Right hindlimb (tissue), 1 donor: ENCODE measurements at places on chromosomes 2 and 18.

DNA sequence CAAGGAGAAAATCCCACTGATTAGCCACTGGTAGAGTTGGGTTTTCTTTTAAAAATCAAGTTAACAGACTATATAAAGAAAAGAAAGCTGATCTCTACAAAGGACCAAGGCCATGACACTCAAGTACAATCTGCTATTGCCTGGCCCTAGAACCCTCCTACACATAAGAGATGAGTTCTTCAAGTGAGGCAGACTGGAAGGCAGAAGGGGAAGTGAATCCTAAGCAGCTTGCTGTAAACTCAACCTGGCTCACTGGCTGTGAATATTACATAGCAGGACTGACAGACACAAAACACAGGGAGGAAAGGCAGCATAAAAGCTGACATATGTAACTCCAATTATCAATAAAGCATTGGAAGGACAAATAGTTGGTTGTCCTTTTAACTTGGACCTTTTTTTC lies 65.4 kb downstream of the TRIP12 start:
- no peak for DNase-seq

GRCh38 chr2:17373041-17373440 lies 145.2 kb downstream of the RAD51AP2 start:
- no peak for DNase-seq

GRCh38 chr2:125405816-125406215 lies 1250.1 kb upstream of the GYPC start:
- peak; percentile 30 for DNase-seq

DNA sequence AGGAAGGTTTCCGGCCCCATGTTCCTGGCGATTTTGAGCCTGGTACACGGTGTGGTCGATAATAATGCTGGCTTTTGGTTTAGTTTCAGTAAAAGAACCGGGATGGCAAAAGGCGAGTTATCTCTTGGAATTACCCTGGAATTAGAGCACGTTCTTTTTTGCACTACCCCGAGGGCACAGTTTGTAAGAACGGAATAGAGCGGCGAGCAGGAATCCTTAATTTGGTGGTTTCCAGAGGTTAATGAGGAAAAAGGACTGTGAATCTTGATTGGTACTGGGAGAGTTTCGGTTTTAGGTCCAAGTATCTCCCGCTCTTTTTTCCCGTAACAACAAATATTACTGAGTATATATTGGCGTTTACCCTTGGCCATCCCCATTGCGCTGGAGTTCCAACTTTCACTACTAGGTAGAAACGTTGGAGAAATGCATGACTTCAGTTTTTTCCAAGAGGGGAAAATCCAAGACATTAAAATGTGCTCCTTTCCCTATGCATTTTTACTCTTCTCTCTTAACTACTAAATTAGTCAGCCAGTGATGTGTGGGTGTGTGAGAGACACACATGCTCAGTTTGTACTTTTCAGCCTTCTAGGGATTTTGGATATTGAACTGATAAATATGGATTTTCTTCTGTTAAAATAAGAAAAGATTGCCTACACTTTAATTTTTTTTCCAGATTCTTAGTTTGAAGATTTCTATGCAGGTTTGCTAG lies 160.8 kb downstream of the AGPS start:
- DNase-seq = no peak

GRCh38 chr2:5409898-5410381 lies 282.2 kb upstream of the SOX11 start:
- DNase-seq = no peak

GRCh38 chr18:25457126-25457525 lies 105.2 kb upstream of the ZNF521 start:
- no peak for DNase-seq

- no peak for DNase-seq
Measured at GRCh38 chr2:28713577-28714298, 37.9 kb upstream of the PPP1CB start.

DNA sequence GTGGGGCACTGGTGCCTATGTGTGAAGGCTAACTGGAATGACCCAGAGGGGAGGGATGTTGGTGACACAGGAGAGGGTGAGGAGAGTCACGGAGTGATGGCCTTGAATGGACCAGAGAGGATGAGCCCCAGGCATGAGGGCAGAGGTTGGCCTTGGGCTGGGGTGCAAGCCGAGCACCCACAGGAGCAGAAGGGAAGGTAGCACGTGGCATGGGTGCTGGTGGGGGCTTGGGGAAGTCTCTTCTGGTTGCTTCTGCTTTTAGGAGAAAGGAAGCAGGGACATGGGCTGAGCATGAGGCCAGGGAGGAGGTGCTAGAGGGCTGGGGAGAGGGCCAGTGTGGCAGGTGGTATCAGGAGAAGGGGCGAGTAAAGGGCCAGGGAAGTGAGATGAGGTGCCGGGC lies 183.8 kb downstream of the DYSF start:
- DNase-seq = no peak

DNA sequence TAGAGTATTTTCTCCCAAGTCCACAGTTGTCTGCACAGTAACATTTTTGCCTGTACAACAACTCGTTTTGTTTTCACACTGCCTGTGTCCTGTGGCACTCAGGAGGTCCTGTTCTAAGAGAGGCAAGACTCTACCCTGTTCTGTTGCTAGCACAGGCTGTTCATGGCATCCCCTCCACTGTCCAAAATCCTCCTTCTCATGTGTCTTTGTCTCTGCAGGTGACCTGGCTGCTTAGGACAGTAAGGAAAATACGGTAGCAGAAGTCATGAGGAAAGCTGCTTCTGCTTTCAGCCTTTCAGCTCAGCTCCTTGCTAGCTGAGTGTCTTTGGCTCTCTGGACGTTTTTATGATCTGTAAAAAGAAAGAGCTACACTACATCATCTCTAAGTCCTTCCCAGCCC lies 205.9 kb downstream of the C1D start:
- DNase-seq = no peak

GRCh38 chr2:200159357-200159707 lies 147.2 kb upstream of the SPATS2L start:
- no peak for DNase-seq

DNA sequence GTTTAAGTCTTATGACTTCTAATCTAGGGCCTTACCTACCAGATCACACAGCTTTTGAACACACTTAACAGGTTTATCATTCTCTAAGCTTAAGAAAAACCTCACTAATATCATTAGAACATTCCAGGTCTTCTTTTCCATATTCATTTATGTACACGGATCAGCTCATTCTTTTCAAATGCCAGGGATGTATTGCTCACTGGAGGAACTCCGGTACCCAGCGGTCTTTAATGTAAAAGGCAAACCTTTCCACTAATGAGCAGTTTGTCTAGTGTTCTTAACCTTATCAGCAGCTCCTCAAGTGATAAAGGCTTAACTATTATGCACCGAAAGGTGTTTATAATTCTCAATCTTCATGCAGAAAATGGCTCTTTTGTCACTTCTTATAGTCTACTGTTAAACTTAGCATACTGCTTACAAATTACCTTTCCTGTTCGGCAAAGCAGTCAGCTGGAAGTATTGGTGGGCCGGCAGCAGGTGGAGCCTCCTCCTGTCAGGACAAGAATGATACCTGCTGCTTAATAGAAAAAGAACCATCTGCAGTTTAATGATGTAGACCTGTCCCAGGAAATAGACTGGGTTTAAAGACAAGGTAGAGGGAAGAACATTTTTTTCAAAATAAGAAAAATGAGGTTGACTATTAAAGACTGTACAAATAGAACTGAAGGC lies 142.7 kb downstream of the FIGN start:
- no peak for DNase-seq

- no peak for DNase-seq
Measured at GRCh38 chr18:41155910-41156851, 798.9 kb upstream of the PIK3C3 start.

GRCh38 chr2:160471950-160472349 lies 21.7 kb downstream of the RBMS1 start:
- DNase-seq = no peak

- no peak for DNase-seq
Measured at GRCh38 chr2:143241403-143242088, 112.3 kb downstream of the ARHGAP15 start.

- no peak for DNase-seq
Measured at GRCh38 chr2:241563981-241564595, 5.5 kb downstream of the BOK start.

- no peak for DNase-seq
Measured at GRCh38 chr2:95344215-95344583, 47.1 kb downstream of the KCNIP3 start.

- no peak for DNase-seq
Measured at GRCh38 chr2:208984376-208985090, 439.3 kb upstream of the MAP2 start.

DNA sequence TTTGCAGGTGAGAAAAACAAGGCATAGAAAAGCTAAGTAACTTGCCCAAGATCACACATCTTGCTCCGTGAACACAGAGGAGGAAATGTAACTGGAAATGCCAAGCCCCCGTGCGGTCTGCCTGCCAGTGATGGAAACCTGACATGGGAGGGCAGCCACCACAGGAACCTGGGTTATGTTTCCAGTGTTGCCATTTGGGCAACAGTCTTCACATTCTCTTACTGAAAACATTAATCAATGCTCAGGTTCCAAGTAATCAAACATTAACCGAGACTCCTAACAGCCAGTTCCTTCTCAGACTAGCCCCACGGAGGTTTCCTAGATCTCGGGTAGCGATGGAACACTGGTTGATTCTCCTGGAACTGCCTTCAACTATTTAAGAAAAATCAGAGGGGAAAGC lies 2.5 kb downstream of the TGFA start:
- DNase-seq = no peak

DNA sequence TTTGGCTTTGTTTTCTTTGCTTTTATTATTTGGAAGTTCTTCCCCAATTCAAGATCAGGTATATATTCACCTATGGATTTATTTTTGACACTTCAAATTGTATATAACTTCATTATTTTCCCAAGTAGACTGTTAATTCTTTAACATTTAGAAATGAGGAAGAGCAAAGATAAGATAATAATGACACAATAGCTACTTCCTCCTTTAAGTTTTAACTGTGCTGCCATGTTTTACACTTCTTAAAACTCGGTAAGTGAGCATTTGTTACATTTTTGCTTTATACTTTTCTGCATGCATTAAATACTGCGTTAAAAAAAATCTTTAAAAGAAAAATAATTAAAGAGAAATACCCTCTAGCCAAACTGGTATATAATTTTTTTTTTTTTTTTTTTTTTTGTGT lies 32.5 kb downstream of the SLC66A3 start:
- DNase-seq = no peak

DNA sequence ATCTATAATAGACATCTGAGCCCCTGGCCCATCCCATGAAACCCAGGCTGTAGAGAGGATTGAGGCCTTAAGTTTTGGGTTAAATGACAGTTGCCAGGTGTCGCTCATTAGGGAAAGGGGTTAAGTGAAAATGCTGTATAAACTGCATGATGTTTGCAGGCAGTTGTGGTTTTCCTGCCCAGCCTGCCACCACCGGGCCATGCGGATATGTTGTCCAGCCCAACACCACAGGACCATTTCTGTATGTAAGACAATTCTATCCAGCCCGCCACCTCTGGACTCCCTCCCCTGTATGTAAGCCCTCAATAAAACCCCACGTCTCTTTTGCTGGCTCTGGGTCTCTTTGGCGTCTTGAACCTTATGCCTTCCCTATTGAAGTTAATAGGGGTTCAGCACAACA lies 110.7 kb downstream of the XRCC5 start:
- DNase-seq = no peak

DNA sequence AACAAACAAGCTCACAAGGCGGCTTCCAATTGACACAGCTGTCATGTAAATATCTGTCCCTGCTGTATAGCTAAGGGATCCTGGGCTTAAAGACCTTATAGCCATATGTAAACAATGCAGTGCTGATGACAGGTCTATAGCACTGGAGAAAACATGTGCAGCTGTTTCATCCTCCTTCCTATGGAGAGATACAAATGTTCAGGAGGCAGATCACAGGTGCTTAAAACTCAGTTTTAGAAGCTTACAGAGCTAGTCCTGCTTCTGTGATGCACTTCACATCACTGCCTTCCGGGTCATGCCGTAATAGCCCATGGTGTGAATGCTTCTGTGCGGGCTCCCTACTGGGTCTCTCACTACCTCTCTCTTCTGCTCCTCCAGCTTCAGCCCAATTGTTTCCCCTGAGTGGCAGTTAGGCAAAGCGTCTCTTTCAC lies 262.4 kb upstream of the CHST9 start:
- peak; percentile 28 for DNase-seq

DNA sequence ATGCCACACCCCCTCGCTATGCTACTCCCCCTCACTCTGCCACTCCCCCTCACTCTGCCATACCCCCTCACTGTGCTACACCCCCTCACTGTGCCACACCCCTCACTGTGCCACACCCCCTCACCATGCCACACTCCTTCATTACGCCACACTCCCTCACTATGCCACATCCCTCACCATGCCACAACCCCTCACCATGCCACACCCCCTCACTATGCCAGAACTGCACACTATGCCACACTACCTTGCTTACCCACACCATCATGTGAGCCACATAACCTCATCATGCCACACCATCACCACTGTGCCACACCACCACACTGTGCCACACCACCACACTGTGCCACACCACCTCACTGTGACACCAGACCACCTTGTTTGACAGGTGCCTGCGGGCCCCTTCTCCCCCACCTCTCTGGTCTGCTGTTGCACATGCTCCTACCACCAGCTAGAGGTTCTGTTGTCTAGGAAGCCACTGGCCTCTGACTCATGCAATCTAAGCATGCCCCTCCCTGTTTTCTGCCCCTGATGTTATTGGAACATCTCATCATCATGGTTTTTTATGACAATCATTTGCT lies 22.0 kb downstream of the MARCHF4 start:
- no peak for DNase-seq

DNA sequence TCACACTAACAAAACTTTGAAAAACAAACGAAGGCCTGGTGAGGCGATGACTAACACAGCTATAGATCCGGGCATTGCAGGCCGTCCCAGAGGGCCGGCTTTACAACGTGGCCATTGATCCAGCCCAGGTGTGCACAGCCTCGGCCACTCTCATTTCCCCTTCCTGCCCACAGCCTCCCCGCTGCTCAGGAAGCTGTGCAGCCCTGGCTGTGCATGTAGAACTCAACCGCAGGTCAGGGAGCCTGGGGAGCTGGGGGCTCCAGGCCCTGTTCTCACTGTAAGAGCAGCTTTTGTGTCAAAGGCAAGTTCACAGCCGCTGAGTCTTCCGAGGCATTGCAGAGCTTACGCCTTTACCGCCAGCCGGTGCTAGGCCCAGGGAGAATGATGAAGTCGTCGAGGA lies 87.2 kb downstream of the LONRF2 start:
- no peak for DNase-seq

GRCh38 chr2:127911737-127912136 lies 26.0 kb upstream of the AMMECR1L start:
- DNase-seq = no peak

DNA sequence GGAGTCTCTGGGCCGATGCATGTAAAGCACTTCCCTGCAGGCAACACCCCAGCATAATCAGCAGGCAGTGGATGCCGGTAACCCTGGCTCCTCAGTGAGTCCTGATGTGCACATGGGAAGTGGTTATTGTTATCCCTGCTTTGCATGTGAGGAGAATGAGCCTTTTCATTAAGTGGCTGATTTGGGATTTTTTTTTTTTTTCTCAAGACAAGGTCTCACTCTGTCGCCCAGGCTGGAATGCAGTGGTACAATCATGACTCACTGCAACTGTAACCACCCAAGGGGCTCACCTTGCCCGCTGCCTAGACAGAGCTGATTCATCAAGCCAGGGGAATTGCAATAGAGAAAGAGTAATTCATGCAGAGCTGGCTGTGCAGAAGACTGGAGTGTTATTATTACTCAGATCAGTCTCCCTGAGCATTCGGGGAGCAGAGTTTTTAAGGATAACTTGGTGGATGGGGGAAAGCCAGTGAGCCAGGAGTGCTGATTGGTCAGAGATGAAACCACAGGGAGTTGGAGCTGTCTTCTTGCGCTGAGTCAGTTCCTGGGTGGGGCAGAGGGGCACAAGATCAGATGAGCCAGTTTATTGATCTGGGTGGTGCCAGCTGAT lies 95.4 kb downstream of the SOCS6 start:
- DNase-seq = no peak

- no peak for DNase-seq
Measured at GRCh38 chr18:24559526-24559925, 99.1 kb downstream of the HRH4 start.
